Chondrocyte (in vitro differentiated cells): ENCODE measurements at places on chromosomes 3 and 15. TPM values are rescaled to one million over a fixed set of nuclear protein-coding genes. Genes with fewer than 3 reads are reported as not detected.

Gene CCR2
- not detected in 3 replicates for total RNA-seq

Gene SLC24A5
- total RNA-seq, result not detected in 3 replicates

DNA sequence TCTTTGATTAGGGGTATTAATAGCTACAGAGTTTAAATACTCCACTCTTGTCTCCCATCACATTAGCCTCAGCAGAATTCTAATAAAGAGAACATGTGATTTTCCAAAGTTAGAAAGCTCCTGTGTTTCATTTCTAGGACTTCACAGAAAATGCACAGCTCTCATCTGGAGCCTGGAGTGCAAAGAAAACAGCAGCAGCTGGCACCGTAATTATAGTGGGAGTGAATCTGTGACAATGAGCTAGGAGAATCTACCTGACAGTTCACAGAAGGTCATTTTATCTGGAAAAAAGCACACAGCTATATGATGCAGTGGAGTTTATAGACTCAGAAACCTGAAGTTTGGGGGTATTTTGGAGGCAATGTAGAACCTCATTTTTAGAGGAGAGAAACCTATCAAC lies 5.4 kb upstream of the TRIM59 start:
- H3K27me3 ChIP-seq, result no peaks in the 10 kb centered on the region
- H3K4me1 ChIP-seq, result peaks cover 17% of the 10 kb centered on the region
- no peaks in the 10 kb centered on the region for H3K36me3 ChIP-seq
- DNase-seq, result no peak

- no peaks in the 10 kb centered on the region for H3K4me1 ChIP-seq
- H3K36me3 ChIP-seq, result no peaks in the 10 kb centered on the region
- no peak overlapping the region for H3K27ac ChIP-seq
- DNase-seq, result no peak
- no peak overlapping the region for H3K4me3 ChIP-seq
- peaks cover 6% of the 10 kb centered on the region for H3K27me3 ChIP-seq
Observed at GRCh38 chr3:54433846-54434245, 311.5 kb downstream of the CACNA2D3 start.

- no peak for DNase-seq
- H3K36me3 ChIP-seq, result no peaks in the 10 kb centered on the region
- H3K4me1 ChIP-seq, result peaks cover 20% of the 10 kb centered on the region
- no peaks in the 10 kb centered on the region for H3K27me3 ChIP-seq
- H3K27ac ChIP-seq, result no peak overlapping the region
- H3K4me3 ChIP-seq, result no peak overlapping the region
Observed at GRCh38 chr3:40979962-40980361, 219.3 kb upstream of the CTNNB1 start.

GRCh38 chr15:57334257-57334656 lies 42.0 kb upstream of the CGNL1 start:
- no peak overlapping the region for H3K4me3 ChIP-seq
- no peaks in the 10 kb centered on the region for H3K36me3 ChIP-seq
- H3K27me3 ChIP-seq, result no peaks in the 10 kb centered on the region
- H3K4me1 ChIP-seq, result peaks cover 28% of the 10 kb centered on the region
- no peak overlapping the region for H3K27ac ChIP-seq

Gene ARHGAP31
- 35.2 to 50.3 TPM (median 37.1 TPM) in 3 replicates for total RNA-seq

DNA sequence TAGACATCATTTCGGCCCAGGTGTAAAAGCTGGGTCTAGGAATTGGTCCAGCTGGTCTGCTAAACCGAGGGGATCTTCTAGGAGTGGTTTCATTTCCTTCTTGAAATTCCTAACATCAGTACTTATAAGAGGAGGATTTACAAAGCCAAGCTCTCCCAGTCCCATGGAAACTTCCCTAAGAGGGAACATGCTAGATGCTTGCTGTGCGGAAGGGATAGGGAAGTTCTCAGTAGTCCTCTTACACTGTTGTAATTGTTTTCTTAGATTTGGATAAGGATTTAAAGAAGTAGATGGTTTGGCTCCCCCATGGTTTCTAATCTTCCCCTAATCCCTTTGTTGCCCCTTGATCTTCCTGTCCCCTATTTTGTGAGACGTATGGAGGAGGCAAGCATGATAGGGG lies 89.7 kb upstream of the XCR1 start:
- no peak overlapping the region for H3K4me3 ChIP-seq
- H3K27me3 ChIP-seq, result peaks cover 2% of the 10 kb centered on the region
- peaks cover 6% of the 10 kb centered on the region for H3K4me1 ChIP-seq
- no peak overlapping the region for H3K27ac ChIP-seq
- H3K36me3 ChIP-seq, result no peaks in the 10 kb centered on the region
- DNase-seq, result no peak

Gene SNX22
- total RNA-seq, result 0.15 to 0.28 TPM (median 0.27 TPM) in 3 replicates

DNA sequence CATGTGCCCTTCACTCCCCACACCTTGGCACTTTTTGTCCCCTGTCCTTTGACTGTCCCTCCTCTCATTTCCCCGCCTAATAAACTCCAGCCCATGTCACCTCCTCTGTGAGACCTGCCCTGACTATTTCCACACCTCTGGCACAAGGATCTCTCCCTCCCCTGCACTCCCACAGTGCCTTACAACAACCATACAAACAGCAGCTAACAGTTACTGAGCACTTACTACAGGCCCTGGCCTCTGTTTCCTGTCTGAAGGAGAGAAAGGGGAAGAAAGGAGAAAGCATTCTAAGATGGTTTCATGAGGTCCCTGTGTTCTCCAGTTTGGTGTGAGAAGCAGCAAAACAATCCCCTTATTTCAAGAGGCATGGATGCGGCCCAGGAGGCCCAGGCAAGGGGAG lies 20.0 kb upstream of the TRH start:
- H3K27me3 ChIP-seq, result peaks cover 35% of the 10 kb centered on the region

- H3K36me3 ChIP-seq, result peaks cover 2% of the 10 kb centered on the region
- H3K4me3 ChIP-seq, result no peak overlapping the region
- no peaks in the 10 kb centered on the region for H3K27me3 ChIP-seq
- H3K27ac ChIP-seq, result peak overlapping the region; percentile 7
- no peak for DNase-seq
- peaks cover 48% of the 10 kb centered on the region for H3K4me1 ChIP-seq
Observed at GRCh38 chr3:143331350-143331749, 211.8 kb downstream of the CHST2 start.

Gene STARD5
- total RNA-seq, result 2.6 to 5.3 TPM (median 5.0 TPM) in 3 replicates

Gene GOLGA6A
- 0.12 to 0.46 TPM in 2 of 3 replicates, not detected in the other for total RNA-seq

Gene INKA1
- 4.1 to 7.9 TPM (median 7.9 TPM) in 3 replicates for total RNA-seq

Gene GALNT15
- 0.28 to 1.2 TPM (median 0.40 TPM) in 3 replicates for total RNA-seq

GRCh38 chr3:26100176-26100575 lies 310.3 kb downstream of the OXSM start:
- H3K36me3 ChIP-seq, result no peaks in the 10 kb centered on the region
- H3K27ac ChIP-seq, result no peak overlapping the region
- H3K4me3 ChIP-seq, result no peak overlapping the region
- DNase-seq, result no peak

DNA sequence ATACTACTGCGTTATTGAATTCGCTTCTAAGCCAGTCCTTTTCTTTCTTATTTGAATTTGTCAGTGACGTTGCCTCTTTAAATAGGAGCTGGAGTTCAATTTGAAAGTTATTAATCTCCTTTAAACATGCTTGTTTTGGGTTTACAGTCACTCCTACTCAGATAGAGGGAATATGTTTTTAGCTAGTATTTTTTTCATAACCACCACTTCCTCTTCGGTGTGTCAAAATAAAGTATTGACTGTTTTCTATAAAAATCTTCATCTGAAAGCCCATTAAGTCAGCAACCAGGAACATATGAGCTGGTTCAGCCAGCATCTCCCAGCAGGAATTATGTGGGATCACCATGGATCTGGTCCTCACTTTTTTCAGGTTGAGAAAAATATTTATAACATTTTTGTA lies 772.9 kb downstream of the DIPK2A start:
- H3K27ac ChIP-seq, result no peak overlapping the region
- H3K27me3 ChIP-seq, result no peaks in the 10 kb centered on the region
- no peaks in the 10 kb centered on the region for H3K4me1 ChIP-seq
- no peaks in the 10 kb centered on the region for H3K36me3 ChIP-seq

DNA sequence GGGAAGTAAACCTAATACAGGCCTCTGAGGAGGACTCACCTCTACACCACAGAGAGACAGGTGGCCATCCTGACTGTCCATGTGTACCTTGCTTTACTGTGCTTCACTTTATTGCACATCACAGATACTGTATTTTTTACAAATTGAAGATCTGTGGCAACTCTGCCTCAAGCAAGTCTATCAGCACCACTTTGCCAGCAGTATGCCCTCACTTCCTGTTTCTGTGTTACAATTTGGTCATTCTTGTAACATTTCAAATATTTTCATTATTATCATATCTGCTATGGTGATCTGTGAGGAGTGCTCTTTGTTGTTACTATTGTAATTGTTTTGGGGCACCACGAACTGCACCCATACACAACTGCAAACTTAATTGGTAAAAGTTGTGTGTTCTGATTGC lies 78.0 kb downstream of the BBX start:
- DNase-seq, result no peak
- peak overlapping the region; percentile 95 for H3K27ac ChIP-seq
- H3K4me3 ChIP-seq, result no peak overlapping the region
- peaks cover 1% of the 10 kb centered on the region for H3K36me3 ChIP-seq
- no peaks in the 10 kb centered on the region for H3K27me3 ChIP-seq
- H3K4me1 ChIP-seq, result peaks cover 59% of the 10 kb centered on the region

Gene LMCD1
- 260 to 268 TPM (median 263 TPM) in 3 replicates for total RNA-seq

GRCh38 chr3:146454796-146455195 lies 14.6 kb downstream of the PLSCR2 start:
- no peaks in the 10 kb centered on the region for H3K36me3 ChIP-seq
- H3K27me3 ChIP-seq, result no peaks in the 10 kb centered on the region
- H3K27ac ChIP-seq, result no peak overlapping the region
- peaks cover 4% of the 10 kb centered on the region for H3K4me1 ChIP-seq
- no peak for DNase-seq

GRCh38 chr3:123651449-123652341 lies 66.8 kb upstream of the HACD2 start:
- H3K36me3 ChIP-seq, result peaks cover 57% of the 10 kb centered on the region
- peak overlapping the region; percentile 98 for H3K27ac ChIP-seq
- H3K4me3 ChIP-seq, result no peak overlapping the region
- no peak for DNase-seq

- H3K4me3 ChIP-seq, result no peak overlapping the region
- peaks cover 56% of the 10 kb centered on the region for H3K27me3 ChIP-seq
- H3K27ac ChIP-seq, result no peak overlapping the region
- no peaks in the 10 kb centered on the region for H3K36me3 ChIP-seq
Observed at GRCh38 chr15:88266170-88266569, 9.6 kb upstream of the NTRK3 start.

Gene FRMD4B
- 3.7 to 10.6 TPM (median 4.1 TPM) in 3 replicates for total RNA-seq

DNA sequence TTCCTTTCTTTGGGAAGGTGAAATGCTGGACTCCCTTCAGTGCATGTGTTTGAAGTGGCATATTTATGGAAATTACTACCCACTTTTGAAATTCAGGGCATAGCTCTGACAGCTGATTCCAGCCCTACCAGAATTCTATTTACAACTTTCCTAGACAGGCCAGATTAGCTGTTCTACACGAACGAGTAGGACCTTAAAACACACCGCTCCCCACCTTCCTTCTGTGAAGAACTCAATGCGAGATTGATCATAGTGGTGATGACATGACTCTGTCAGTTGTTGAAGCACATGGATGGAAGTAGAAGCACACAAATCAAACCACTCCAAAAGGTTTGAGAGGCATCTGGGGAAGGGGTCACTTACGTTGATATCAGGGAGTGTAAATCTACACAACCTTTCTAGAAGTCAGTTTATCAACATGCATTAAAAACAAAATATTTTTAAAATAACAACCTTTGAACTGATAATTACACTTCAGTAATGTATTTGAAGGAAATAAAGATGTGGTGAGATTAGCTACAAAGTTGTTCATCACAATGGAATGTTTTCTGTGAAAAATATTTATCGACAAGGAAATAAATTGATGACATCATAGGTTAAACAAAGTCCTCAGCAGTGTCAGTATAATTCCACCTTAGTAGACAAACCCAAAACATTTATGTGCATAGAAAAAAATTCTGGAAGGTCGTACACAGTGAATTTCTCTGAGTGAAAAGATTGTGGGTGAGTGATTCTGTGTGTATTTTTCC lies 29.8 kb downstream of the RARB start:
- DNase-seq, result no peak
- no peak overlapping the region for H3K27ac ChIP-seq
- no peaks in the 10 kb centered on the region for H3K27me3 ChIP-seq
- H3K4me3 ChIP-seq, result no peak overlapping the region
- peaks cover 54% of the 10 kb centered on the region for H3K4me1 ChIP-seq

GRCh38 chr3:69251078-69251805 lies 128.8 kb upstream of the LMOD3 start:
- DNase-seq, result no peak
- peaks cover 11% of the 10 kb centered on the region for H3K27me3 ChIP-seq
- no peaks in the 10 kb centered on the region for H3K4me1 ChIP-seq
- no peaks in the 10 kb centered on the region for H3K36me3 ChIP-seq
- H3K27ac ChIP-seq, result no peak overlapping the region

DNA sequence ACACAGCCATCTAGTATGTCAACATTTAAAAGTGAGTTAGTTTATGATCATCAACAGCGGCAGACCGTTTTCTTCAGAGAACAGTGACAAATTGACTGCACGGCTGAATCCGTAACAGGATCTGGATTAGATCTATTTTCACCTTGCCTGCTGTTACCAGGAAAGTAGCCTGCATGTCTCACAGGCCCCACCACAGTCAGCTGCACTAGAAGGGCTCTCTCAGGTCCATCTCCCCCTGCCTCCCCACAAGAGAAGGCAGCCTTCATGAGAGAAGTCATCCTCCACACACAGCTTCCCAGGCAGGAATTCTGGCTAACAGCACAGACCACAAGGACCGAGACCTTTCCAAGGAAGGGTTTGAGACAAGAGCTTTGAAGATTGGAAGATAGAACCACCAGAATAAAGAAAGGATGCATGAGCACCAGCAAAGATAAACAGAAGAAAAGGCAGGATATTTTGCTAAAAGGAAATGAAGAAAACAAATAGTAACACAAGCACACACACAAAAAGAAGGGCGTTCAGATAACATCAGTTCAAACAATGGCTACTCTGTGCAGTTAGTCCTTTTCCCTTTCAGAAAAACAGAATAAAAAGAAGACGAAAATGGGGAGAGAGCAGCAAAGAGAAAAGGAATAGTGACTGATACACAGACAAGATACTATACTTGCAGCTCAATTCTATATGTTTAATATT lies 127.5 kb downstream of the SNRK start:
- H3K4me1 ChIP-seq, result peaks cover 6% of the 10 kb centered on the region
- no peaks in the 10 kb centered on the region for H3K36me3 ChIP-seq
- H3K27me3 ChIP-seq, result no peaks in the 10 kb centered on the region
- no peak overlapping the region for H3K27ac ChIP-seq
- no peak for DNase-seq
